ENCODE measurements at places on chromosomes 12 and 14.

DNA sequence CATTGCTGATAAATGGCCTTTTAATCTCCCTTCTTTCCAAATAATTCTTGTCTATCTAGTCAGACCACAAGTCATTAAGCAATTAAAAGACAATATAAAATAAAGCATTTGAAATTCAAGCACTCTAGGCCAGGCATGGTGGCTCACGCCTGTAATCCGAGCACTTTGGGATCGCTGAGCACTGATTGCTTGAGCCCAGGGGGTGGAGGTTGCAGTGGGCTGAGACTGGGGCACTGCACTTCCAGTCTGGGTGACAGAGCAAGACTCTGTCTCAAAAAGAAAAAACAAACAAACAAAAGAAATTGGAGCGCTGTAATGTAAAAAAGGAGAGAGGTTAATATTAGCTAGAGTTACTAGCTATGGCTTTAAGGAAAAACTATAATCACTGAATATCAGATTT is 30.5 kb upstream of the CSRP2 start:
- DNase-seq: no peak

- peak; percentile 98 for DNase-seq
Measured at GRCh38 chr12:79531518-79531917, 159.2 kb downstream of the PAWR start.

DNA sequence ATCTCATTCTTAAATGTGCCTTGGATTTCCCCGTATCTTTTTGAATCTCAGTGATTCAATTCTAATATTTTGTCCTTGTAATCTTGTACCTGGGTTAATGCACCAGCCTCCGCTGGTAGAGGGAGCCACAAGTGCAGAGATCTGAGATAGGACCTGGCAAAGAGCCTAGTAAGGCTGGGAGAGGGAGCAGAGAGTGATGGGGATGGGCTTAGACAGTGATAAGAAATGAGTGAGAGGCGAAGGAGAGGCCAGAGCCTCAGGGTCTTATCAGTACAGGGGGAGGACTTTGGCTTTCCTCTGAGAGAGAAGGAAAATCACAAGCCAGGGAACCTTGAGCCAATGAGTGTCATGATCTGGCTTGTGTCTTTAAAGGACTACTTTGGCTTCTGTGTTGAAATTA is 30.5 kb upstream of the LMNTD1 start:
- DNase-seq: peak; percentile 85

DNA sequence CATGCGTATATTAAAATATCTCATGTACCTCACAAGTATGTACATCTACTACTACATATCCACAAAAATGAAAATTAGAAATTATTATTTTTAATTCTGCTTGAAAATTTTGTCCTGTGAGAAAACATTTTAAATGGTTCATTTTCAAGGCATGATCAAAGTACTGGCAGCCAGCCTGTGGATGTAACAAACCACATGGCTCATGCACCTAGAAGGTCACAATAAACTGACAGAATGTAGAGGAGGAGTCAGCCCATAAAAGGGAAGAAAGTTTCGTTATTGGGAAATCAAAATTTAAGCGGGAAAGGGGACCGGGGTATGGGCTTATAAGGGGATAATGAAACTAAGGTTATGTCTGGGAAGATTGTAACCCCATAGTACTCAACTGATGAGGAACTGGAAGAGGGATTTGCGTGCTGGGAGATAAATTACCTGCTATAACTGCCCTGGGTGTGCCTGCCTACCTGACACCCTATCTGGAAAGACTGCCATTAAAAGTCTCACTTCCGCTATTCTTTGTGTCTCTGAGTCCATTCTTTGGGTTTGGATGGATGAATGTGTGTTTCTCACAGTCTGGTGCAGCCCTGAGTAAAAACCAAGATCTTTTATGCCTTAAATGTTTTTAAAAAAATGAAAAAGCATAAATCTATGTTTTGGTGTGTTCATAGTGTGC is 62.2 kb upstream of the PCED1B start:
- DNase-seq: no peak

DNA sequence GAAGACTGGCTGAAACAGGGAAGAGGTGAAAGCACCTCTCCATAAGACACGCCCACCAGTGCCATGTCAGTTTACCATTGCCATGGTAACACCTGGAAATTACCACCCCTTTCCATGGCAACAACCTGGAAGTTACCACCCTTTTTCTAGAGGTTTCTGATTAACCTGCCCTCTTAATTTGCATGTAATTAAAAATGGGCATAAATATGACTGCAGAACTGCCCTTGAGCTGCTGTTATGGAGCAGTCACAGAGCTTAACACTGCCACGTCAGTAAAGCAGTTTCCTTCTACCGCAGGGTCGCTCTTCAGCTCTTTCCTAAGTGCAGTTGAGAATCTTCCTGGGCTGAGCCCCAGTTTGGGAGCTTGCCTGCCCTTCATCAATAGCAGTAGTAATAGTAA is 55.2 kb downstream of the RASSF3 start:
- no peak for DNase-seq

GRCh38 chr12:101727098-101727497 is 12.2 kb downstream of the SYCP3 start:
- DNase-seq: no peak

DNA sequence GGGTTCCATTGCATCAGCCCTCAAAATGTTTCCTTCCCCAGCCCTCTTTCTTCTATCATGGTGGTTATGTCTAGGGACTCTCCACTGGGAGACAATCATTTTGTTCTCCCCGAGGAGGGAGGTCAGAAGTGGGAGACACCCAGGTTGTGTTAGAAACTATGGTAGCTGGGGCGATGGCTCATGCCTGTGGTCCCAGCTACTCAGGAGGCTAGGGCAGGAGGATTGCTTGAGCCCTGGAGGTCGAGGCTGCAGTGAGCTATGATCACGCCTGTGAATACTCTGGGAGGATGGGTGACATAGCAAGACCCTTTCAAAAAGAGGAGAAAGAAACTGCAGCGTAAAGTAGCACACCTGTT is 13.0 kb upstream of the LRRC23 start:
- no peak for DNase-seq

- DNase-seq: peak; percentile 68
Measured at GRCh38 chr12:1297206-1297605, 297.2 kb downstream of the FBXL14 start.

DNA sequence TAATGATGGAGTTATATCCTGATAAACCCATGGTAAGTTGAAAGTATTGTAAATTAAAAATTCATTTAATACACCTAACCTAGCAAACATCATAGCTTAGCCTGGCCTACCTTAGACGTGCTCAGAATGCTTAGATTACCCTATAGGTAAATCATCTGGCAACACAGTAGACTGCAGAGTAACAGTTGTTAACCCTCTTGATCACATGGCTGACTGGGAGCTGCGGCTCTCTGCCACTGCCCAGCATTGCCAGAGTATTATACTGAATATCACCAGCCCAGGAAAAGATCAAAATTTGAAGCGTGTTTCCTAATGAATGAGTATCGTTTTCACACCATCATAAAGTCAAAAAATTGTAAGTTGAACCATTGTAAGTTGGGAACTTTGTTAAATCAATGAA is 17.8 kb upstream of the TMPRSS12 start:
- no peak for DNase-seq

GRCh38 chr12:50087995-50088394 is 2.9 kb downstream of the SMARCD1 start:
- DNase-seq: no peak
